ENCODE measurements at places on chromosomes 5 and 9. TPM values are rescaled to one million over a fixed set of nuclear protein-coding genes. Genes with fewer than 3 reads are reported as not detected.
A peak's percentile ranks its signal among the peaks of the same experiment; 100 is the strongest.

- no peak for DNase-seq
- no peaks in the 10 kb centered on the region for H3K4me1 ChIP-seq
- no peak overlapping the region for H3K27ac ChIP-seq
- peaks cover 42% of the 10 kb centered on the region for H3K27me3 ChIP-seq
- H3K36me3 ChIP-seq, result no peaks in the 10 kb centered on the region
These were observed 178.8 kb downstream of the TMEM161B start for GRCh38 chr5:88089719-88090390.

GRCh38 chr5:142959683-142960657 is 189.8 kb downstream of the ARHGAP26 start:
- no peaks in the 10 kb centered on the region for H3K27me3 ChIP-seq
- H3K27ac ChIP-seq, result peak overlapping the region; percentile 21
- H3K4me3 ChIP-seq, result no peak overlapping the region
- no peak for DNase-seq

Gene CCL27
- total RNA-seq, result not detected

DNA sequence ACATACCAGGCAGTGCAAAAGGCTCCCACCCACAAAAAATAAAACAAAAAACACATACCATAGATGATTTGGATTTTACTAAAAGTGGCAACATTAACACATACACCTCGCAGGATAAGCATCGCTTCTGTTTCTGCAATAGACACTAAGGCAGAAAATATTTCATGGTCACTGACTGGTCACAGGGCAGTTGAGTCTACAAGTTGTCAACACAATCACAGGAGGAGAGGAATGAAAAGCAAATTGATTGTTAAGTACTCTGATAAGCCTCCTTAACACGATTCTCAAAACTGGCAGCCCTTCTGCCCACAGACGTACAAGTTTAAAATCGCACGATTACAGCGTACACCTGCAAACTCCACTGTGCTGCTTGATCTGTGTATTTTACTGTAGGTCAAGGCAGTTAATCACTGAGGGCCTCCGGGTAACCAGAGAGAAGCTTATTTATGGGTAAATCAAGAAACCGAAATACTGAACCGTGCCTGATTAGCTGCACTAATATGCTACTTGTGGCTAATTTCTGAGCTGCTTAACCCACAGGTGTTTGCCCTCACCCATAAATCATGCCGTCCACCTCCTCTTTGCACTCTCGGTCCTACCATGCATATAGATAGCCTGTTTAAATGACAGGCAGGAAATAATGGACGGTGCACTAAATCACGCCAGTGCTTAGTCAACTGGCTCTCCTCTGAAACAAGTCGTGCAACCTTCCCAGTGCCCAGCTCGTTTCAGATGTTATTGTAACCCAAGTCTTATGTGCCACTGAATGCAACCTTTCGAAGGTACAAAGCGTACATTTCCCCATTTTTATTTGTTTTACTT is 659.4 kb upstream of the ADAMTS16 start:
- H3K4me1 ChIP-seq, result no peaks in the 10 kb centered on the region
- no peak overlapping the region for H3K27ac ChIP-seq
- H3K27me3 ChIP-seq, result no peaks in the 10 kb centered on the region
- H3K36me3 ChIP-seq, result no peaks in the 10 kb centered on the region

GRCh38 chr5:52853650-52854049 is 65.9 kb downstream of the ITGA1 start:
- DNase-seq, result no peak
- H3K36me3 ChIP-seq, result no peaks in the 10 kb centered on the region
- H3K27ac ChIP-seq, result no peak overlapping the region
- H3K4me1 ChIP-seq, result no peaks in the 10 kb centered on the region
- no peaks in the 10 kb centered on the region for H3K27me3 ChIP-seq
- H3K4me3 ChIP-seq, result no peak overlapping the region

GRCh38 chr5:135434591-135435466 is 12.3 kb downstream of the DCANP1 start:
- H3K36me3 ChIP-seq, result no peaks in the 10 kb centered on the region
- no peak overlapping the region for H3K27ac ChIP-seq
- H3K27me3 ChIP-seq, result peaks cover 38% of the 10 kb centered on the region

DNA sequence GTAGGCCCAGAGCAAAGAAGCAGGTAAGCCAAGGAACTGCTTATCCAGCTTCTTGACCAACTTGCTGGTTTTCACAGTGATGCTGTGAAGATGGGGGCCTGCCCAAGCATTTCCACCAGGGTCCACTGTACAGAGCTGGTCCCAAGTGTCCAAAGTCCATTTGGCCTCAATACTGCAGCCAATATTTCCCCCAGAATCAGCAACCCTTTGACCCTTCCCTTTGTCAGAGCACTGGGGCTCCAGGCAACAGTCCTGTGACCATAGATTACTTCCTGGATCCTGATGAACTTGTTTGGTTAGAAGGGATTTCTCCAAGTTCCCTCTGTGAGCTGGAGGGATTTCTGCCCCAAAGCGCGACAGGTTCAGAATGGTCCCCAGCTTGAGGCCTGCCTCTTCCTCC is 26.3 kb downstream of the FAXDC2 start:
- peaks cover 17% of the 10 kb centered on the region for H3K4me1 ChIP-seq
- H3K4me3 ChIP-seq, result no peak overlapping the region
- no peak overlapping the region for H3K27ac ChIP-seq
- peaks cover 2% of the 10 kb centered on the region for H3K36me3 ChIP-seq

DNA sequence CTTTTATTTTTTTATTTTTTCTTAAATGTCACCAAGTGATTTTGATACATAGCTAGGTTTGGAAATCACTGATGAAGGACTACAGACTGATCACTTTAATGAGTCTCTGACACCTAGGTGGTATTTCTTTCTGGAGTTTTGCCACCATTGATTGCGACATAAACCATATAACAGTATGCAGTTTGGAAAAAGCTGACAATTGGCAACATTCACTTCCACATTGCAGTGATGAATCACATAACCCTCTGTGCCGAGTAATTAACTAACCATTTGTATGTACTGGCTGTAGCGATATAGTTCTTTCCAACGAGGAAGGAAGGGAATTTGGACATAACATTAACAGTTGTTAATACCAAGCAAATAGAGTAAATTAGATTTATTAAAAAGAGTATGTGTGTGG is 222.9 kb upstream of the EFNA5 start:
- H3K36me3 ChIP-seq, result peaks cover 4% of the 10 kb centered on the region
- H3K27ac ChIP-seq, result no peak overlapping the region
- peaks cover 3% of the 10 kb centered on the region for H3K4me1 ChIP-seq

Gene TRIM36
- not detected for total RNA-seq

DNA sequence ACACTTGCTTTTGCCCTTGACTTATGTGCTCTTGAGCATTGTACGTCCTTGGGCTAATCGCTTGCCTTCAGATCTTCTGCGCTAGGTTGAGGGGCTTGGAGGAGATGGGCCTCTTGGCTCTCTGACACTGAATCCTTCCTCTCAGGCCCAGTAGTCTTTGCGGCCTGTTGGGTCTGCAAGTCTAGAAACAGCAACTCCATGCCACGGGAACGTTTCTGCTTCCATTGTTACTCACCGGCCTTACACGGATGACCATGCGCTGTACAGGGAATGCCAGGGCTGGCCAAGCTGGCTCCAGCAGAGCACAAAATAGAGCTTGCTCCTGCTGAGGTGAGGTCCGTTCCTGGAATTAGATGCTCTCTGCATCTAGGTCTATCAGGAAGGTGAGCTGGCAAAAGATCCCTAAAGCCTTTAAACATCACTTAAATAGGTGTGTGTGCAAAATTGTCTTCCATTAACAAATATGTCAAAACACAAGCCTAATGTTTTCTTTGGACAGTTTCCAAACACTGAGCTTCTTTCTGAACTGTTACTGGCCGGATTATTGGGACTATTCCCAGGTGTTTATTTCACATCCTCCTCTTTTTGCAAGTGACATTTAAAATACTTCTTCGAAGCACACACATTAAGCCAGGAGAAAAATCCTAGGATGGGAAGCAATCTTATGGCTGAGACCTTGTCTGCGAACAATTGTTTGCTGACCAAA is 29.7 kb downstream of the DAPK1 start:
- H3K27ac ChIP-seq, result no peak overlapping the region
- no peaks in the 10 kb centered on the region for H3K4me1 ChIP-seq
- no peaks in the 10 kb centered on the region for H3K36me3 ChIP-seq

Gene AMBP
- not detected for total RNA-seq

DNA sequence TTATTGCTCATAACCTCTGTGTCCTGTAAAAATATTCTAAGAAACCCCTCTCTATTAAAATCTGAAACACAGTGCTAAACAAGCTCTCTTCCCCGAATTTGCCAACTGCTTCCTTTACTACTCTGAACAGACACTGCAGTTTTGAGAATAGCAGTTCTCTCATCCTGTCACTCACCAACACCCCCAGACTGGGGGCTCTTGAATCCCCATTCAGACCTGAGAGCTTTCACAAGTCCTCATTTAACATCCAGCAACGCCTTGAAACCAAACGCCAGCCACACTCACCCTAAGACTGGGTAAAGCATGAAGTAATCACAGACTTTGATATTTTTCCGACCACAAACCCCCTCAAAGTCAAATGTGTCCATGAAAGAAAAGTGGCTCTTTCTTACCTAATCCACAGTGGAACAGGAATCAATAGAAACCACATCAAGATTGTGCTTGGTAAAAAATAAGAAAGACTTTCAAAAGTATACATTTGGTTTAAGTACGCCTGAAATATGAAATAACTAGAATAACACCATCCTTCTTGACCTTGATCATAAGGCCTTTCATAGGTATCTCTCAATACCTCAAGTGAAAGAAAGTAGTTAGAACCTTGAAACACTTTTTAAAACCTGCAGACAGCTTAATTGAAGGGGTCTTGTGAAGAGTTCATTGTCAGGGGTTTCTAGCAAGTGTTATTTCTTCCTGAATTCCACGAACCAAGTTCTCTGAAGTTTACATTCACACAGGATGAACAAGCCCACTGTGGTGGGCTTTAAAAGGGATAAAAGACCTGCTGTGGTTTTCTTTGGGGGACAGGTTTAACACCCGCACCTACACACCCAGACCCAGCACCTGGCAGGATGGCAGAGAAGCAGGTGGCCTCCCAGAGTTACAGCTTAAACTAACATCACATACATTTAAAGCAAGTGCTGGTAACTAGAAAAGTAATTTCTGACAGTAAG is 412.6 kb downstream of the MLLT3 start:
- DNase-seq, result no peak
- H3K4me3 ChIP-seq, result peak overlapping the region; percentile 83
- no peaks in the 10 kb centered on the region for H3K27me3 ChIP-seq
- peaks cover 21% of the 10 kb centered on the region for H3K4me1 ChIP-seq

- DNase-seq, result no peak
- no peak overlapping the region for H3K27ac ChIP-seq
- H3K36me3 ChIP-seq, result no peaks in the 10 kb centered on the region
- no peak overlapping the region for H3K4me3 ChIP-seq
- peaks cover 18% of the 10 kb centered on the region for H3K27me3 ChIP-seq
These were observed 1096.3 kb upstream of the DMAC1 start for GRCh38 chr9:8895861-8896224.

Gene GPR21
- total RNA-seq, result not detected
